DMS79 (cell line): ENCODE measurements at places on chromosomes 5 and 9.

GRCh38 chr5:83586874-83587776 lies 115.6 kb downstream of the VCAN start:
- DNase-seq = no peak

DNA sequence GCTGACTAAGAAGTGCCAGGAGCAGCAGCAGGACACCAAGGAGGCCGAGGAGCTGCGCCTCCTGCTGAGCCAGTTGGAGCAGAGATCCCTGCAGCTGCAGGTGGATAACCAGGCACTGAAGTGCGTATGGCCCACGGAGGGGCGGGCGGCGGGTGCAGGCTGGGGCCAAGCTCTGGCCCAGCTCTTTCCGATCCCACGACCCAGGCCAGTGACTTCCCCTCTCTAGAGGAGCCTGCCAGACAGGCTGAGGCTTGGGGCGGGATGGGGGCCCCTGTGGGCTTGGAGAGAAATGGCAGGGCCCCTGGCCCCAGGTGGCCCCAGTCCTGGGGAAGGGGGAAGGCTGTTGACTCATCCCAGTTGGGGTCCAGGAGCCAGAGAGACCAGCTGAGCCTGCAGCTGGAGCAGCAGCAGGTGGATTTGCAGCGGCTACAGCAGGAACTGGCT lies 3.6 kb downstream of the PTRH1 start:
- no peak for DNase-seq

DNA sequence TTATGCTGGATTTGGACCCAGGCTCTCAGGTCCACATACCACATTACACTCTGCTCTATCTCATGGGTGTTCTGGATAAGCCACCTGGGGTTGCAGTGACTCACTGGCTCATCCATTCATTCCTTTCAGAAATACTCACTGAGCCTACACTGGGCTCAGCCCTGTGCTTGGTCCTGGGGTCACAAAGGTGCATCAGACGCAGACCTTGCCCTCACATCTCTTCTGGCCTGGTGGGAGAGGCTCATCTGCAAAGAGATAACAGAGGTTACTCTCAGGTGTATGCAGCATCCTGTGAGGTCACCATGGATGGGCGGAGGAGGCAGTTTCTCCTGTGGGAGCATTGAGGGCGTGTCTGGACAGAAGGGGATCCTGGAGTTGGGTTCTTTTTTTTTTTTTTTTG lies 12.1 kb downstream of the CDHR2 start:
- DNase-seq = no peak

GRCh38 chr5:173412566-173412965 lies 84.4 kb upstream of the STC2 start:
- no peak for DNase-seq

GRCh38 chr9:137029058-137029936 lies 1.3 kb upstream of the ABCA2 start:
- peak; percentile 19 for DNase-seq

GRCh38 chr5:129345213-129345924 lies 114.7 kb upstream of the ADAMTS19 start:
- no peak for DNase-seq

DNA sequence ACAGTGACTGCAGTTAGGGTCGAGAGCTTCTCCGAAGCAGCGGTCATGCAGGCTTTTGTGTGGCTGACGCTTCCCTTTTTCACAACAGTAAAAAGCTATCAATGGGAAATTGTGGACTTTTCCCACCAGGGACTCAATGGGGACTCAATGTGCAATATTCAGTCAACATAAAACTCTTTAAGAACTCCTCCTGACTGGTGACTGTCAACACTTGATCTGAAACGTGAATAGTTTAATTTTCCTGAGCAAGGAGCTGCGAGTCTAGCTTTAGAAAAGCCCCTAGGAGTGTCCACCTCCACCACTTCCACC lies 28.7 kb downstream of the EXOC3 start:
- DNase-seq = no peak

GRCh38 chr5:66741394-66741793 lies 145.2 kb downstream of the MAST4 start:
- no peak for DNase-seq

DNA sequence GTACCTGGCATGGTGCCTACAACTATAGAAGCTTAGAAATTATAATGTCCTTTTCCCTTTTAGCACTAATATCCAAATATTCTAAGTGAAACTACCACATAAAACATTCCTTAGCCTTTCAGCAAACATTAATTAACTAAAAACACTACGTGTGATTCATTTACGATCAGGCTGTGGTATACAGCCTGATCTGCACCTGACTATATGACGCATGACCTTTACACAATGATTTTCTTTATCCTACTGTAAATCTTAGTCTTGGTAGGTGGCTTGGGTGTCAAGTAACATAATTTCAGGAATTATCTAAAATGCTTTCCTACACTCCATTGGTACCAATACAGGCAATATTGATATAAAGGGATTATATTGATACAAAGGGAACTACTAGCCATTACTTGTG lies 686.7 kb downstream of the DTWD2 start:
- no peak for DNase-seq

DNA sequence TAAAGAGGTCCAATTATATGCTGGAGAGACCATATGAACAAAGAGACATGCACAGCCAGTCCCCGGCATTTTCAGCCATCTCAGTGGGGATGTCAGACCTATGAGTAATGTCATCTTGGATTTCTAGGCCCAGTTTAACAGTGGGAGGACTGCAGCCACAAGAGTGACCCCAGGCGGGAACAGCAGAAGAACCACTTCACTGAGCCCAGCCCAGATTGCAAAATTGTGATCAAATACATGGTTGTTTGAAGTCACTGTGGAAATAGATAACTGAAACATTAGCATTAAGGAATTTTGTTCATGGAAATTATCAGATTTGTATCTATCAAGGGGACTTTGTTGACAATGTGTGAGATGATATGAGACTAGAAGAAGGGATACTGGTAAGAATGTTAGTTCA lies 42.1 kb upstream of the C9orf57 start:
- no peak for DNase-seq

DNA sequence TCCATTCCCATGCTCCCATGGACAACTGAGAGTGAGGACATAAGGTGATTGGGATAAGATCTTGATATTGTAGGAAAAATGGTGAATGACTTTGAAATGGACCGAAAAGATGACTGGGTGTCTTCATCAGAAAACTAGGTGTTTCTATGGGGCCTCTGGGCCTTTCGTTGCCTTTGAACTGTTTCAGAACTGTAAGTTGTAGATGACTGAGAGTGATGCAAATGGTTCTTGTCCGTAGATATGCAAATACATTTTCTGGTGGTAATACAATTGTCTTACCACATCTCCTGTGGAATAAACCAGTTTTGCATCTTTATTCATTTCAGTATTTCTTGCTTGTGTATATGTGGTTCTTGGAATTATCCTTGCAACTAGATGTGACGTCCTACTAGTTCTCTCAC lies 16.0 kb upstream of the TEX48 start:
- no peak for DNase-seq

GRCh38 chr9:71001780-71002386 lies 119.5 kb downstream of the TRPM3 start:
- DNase-seq = no peak

GRCh38 chr5:139473565-139473964 lies 2.8 kb downstream of the SMIM33 start:
- no peak for DNase-seq

DNA sequence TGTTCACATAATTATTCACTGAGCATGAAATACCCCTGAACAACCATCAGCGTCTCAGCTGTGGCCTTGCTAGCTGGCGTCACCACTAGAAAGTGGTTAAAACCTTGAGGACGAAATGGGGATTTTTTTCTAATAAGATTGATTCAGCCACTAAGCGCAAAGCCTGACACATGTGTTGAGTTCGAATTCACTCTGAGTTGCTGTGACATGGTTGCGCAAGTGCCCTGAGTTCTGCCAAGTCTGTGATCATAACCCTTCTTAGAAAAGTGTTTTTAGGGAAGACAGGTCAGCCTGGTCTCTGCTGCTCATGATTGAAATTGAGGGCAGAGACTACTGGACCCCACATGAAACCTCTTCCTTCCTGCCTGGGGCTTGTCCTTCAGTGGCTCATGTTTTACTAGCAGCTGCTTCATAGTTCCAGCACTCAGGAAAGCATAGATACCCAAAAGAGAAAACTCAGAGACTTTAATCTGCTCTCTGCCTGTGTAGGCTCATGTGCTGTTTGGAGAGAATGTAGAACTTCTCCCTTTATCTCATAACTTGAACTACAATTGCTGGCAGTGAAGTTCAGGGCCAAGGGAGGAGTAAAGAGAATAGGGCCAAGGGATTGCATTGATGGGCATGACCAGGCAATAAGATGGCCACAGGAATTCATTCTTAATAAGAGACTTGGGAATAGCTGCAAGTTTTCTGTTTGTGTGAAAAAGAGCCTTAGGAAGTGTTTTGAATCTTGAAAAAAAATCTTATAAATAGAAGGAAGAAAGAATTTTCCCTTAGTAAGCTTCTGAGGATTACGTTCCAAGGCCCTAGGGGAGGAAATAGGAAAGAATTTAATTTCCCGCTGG lies 66.8 kb upstream of the CXCL14 start:
- DNase-seq = no peak

DNA sequence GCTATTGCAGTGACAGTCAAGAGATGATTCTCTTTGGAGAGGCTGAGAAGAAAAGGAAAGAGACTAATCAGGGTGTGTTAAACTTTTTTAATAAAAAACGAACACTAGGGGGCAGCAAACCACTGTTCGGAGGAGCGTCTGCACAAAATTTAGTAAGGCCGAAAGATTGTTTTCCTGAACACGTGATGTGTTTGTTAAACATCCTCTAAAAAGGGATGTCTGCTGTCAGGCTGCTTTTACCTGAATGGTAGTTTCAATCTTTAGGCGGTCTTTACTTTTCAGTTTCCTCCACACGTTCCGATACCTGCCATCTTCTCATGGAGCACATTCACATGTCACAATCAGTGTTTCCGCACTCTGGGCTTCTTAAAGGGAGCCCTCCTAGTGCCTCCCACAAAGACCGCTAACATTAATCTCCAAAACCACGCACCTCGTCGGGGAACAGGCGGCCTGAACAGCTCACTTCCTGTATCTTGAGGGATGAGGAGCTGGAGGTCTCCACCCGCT lies 125.2 kb downstream of the GPBP1 start:
- peak; percentile 30 for DNase-seq

- DNase-seq = peak; percentile 89
Observed at GRCh38 chr9:138022121-138022741, 144.6 kb downstream of the CACNA1B start.

- no peak for DNase-seq
Observed at GRCh38 chr5:23466401-23466912, 41.0 kb upstream of the PRDM9 start.

DNA sequence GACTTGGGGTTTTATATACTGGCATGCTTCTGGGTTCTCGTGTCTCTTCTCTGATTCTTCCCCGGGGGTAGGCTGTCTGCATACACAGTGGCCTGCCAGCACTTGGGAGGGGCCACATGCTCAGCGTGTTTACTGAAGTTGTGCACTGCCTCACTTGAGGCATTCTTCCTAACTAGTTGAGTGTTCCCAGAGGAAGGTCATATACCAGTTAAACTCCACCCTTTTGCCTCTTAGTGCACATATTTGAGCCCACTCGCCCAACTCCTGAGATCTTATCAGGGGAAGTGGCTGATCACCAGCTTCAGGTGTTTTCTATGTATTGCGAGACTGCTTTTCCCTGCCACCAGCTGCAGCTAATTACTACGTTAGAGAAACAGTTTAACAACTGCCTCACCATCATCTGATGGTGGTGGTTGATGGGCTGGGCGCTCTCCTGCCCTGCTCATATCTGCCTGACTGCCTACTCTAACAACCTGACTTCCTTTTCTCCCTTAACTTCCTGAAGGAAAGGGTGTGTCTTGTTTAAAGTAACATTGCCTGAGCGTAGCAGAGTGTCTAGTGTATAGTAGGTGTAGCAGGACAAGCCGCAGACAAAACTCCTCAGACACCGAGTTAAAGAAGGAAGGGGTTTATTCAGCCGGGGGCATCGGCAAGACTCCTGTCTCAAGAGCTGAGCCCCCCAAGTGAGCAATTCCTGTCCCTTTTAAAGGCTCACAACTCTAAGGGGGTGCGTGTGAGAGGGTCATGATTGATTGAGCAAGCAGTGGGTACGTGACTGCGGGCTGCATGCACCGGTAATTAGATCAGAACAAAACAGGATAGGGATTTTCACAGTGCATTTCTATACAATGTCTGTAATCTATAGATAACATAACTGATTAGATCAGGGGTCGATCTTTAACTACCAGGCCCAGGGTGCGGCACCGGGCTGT lies 60.1 kb upstream of the CLINT1 start:
- no peak for DNase-seq

- no peak for DNase-seq
Observed at GRCh38 chr5:6904860-6905259, 191.6 kb downstream of the TENT4A start.

DNA sequence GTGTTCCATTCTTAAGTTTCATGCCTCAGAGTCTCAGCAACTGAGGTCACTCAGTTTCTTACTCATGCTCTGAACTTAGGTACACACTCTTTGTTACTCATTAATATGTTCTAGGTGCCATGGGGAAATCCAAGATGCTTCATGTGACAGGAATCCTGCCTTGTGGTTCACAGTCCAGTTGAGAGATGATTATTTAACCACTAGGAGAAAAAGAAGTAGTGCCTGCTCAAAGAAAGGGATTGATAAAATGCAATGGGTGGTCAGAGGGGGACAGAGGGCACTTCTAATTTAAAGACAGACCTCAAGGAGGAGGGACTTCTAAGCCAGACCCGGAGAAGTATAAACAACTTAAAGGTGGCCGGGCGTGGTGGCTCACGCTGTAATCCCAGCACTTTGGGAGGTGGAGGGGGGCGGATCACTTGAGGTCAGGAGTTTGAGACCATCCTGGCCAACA lies 69.0 kb downstream of the UGCG start:
- no peak for DNase-seq

- DNase-seq = no peak
Observed at GRCh38 chr9:137688725-137689124, 69.9 kb downstream of the EHMT1 start.

DNA sequence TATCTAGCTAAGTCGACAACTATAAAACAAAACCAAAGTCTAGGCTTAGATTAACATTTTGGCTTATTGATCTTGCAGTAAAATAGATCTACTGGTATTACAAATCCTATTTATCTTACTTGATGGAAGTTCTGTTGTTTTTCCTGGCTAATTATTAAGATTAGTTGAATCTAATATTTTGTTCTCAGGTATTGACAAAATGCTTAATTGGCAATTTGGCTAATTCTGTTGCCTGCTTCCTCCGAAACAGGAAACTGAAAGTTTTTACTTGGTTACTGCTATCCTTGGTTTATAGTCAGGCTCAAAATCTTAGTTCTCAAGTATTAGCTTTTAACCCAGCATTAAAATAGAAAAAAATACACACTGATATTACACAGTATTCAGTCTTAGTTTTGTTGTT lies 820.5 kb downstream of the NR2F1-AS1 start:
- no peak for DNase-seq

GRCh38 chr5:38263983-38264382 lies 5.6 kb downstream of the EGFLAM start:
- DNase-seq = no peak

DNA sequence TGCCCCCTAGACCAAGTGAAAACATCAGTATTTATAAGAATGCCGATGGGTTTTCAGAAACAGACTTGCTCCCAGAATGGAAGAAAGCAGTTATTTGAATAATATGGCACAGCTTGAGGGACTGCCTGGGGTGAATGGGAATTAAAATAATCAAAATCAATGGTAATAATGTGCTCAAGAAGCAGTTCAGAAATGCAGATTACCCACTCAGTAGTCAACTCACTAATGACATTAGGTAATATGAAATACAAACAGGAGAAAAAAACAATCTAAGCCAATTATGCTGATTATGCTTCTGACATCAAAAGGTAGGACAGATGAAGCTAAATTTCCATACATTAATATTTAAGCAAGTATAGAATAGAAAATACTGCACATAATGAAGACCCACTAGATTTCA lies 179.3 kb downstream of the ENC1 start:
- DNase-seq = no peak
